ACHN (cell line): ENCODE measurements at places on chromosomes 13 and 19.

GRCh38 chr19:45097776-45098520 is 5.0 kb downstream of the PPP1R37 start:
- DNase-seq = peak; percentile 88

DNA sequence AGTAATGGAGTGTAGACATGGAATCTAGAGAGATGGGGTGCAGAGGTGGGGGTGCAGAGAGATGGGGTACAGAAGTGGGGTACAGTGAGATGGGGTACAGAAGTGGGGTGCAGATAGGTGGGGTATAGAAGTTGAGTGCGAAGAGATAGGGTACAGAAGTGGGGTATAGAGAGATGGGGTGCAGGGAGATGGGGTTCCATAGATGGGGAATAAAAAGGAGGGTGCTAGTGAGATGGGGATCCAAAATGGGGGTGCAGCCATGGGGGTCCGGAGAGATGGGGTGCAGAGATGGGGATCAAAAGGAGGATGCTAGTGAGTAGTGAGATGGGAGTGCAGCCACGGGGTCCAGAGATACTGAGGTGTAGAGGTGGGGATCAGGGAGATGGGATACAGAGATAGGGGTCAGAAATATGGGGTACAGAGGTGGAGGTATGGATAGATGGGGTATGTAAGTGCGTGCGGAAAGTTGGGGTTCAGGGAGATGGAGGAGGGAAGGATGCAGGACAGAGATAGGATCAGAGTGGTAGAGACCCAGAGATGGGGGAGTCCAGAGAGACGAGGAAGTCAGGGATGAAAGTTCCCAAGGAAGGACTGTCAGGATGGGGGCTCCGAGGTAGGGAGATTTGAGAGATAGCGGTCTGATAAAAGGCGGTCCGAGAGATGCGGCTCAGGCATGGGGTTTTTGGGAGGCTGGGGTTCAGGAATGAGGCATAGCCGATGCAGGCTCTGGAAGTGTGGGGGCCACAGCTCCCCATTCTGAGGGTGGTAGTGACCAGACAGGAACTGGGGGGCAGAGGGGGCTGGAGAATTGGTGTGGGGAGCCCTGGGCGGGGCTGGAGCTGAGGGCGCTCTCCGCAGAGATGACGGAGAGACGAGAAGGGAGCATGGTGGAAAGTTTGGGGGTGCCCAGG is 3.4 kb downstream of the PALM3 start:
- no peak for DNase-seq

DNA sequence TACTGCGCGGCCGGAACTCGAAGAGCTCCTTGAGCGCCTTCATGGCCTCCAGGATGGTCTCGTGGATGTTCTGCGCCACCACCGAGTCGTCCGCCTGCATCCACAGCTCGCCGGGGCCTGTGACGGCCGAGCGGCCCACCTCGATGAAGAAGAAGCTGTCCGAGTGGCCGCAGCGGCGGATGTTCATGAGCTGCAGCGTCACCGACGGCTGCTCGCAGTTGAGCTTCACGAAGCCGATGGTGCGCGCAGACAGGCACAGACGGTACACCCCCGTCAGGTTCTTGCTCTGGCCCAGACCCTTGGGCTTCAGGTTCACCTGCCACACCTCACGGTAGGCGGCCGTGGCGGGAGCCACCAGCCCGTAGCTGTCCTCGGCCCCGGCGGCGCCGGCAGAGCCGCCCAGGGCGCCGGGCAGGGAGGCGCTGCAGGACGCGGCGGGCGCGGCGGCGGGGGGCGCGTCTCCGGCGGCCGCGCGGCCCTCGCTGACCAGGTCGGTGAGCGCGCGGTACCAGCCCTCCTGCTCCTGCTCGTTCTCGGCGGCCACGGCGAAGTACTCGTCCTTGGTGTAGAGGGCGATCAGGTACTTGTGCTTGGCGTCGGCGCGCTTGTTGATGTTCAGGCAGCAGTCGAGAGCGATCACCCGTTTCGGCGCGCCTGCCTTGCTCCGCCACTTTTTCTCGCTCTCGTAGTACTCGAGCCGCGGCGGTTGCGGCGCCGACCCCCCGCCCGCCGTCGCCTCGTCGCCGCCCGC is 1.1 kb downstream of the IRS2 start:
- peak; percentile 49 for DNase-seq

- DNase-seq = no peak
Observed at GRCh38 chr19:29247051-29247450, 34.1 kb upstream of the UQCRFS1 start.

- no peak for DNase-seq
Observed at GRCh38 chr13:21671620-21672286, 880 bp downstream of the FGF9 start.

- no peak for DNase-seq
Observed at GRCh38 chr19:53132141-53132991, at the start of gene ZNF415. Gene ZNF415 (minus strand): TSS chr19:53132910. CDS start chr19:53122676, 10,234 bp downstream.

GRCh38 chr13:80753866-80754265 is 412.9 kb upstream of the SPRY2 start:
- DNase-seq = no peak

GRCh38 chr19:29542327-29542726 is 16.5 kb downstream of the VSTM2B start:
- DNase-seq = no peak

GRCh38 chr13:51380269-51380668 is 40.8 kb downstream of the SERPINE3 start:
- no peak for DNase-seq

- DNase-seq = no peak
Observed at GRCh38 chr13:39688278-39688677, 32.8 kb downstream of the COG6 start.

GRCh38 chr13:19157461-19157860 is 24.2 kb downstream of the TUBA3C start:
- DNase-seq = no peak

GRCh38 chr13:86906127-86906874 is 764.9 kb upstream of the SLITRK5 start:
- no peak for DNase-seq

- no peak for DNase-seq
Observed at GRCh38 chr13:21034603-21035191, 26.7 kb downstream of the LATS2 start.
